Diencephalon (tissue), 1 donor: ENCODE measurements at places on chromosomes 5 and 9. TPM values are rescaled to one million over a fixed set of nuclear protein-coding genes. Genes with fewer than 3 reads are reported as not detected.

Gene SLC34A3
- not detected for total RNA-seq

Gene TRIM7
- 1.6 TPM for total RNA-seq

Gene LECT2
- not detected for total RNA-seq

Gene CHSY3
- total RNA-seq: 18.9 TPM

Gene IL12B
- total RNA-seq: not detected

Gene ADAMTSL2
- 6.0 TPM for total RNA-seq

Gene FSTL4
- total RNA-seq: 5.8 TPM

Gene TPM2
- total RNA-seq: 14.1 TPM

Gene PCDHGA12
- total RNA-seq: 7.4 TPM

Gene GCNT4
- 0.92 TPM for total RNA-seq

Gene PCDHGA3
- 7.2 TPM for total RNA-seq

Gene RECK
- total RNA-seq: 9.0 TPM

Gene PHF24
- 45.2 TPM for total RNA-seq

Gene ARL14EPL
- not detected for total RNA-seq

Gene GABRA6
- 0.23 TPM for total RNA-seq

Gene CDH9
- total RNA-seq: 57.4 TPM

Gene TRIM52
- total RNA-seq: 17.3 TPM

Gene HTR1A
- 5.5 TPM for total RNA-seq

Gene GFPT2
- 12.9 TPM for total RNA-seq

Gene CCNO
- 0.69 TPM for total RNA-seq

Gene NXNL2
- 1.4 TPM for total RNA-seq
